ENCODE measurements at places on chromosomes 13 and 19.
A peak's percentile ranks its signal among the peaks of the same experiment; 100 is the strongest.

GRCh38 chr19:38386300-38386970 lies 1.4 kb downstream of the GGN start:
- DNase-seq = no peak

GRCh38 chr19:22608441-22608840 lies 25.7 kb upstream of the ZNF492 start:
- DNase-seq = no peak

GRCh38 chr19:41570639-41571112 lies 5.3 kb upstream of the CEACAM21 start:
- DNase-seq = peak; percentile 77

- DNase-seq = no peak
Observed at GRCh38 chr13:31986676-31987470, 44.7 kb upstream of the FRY start.

DNA sequence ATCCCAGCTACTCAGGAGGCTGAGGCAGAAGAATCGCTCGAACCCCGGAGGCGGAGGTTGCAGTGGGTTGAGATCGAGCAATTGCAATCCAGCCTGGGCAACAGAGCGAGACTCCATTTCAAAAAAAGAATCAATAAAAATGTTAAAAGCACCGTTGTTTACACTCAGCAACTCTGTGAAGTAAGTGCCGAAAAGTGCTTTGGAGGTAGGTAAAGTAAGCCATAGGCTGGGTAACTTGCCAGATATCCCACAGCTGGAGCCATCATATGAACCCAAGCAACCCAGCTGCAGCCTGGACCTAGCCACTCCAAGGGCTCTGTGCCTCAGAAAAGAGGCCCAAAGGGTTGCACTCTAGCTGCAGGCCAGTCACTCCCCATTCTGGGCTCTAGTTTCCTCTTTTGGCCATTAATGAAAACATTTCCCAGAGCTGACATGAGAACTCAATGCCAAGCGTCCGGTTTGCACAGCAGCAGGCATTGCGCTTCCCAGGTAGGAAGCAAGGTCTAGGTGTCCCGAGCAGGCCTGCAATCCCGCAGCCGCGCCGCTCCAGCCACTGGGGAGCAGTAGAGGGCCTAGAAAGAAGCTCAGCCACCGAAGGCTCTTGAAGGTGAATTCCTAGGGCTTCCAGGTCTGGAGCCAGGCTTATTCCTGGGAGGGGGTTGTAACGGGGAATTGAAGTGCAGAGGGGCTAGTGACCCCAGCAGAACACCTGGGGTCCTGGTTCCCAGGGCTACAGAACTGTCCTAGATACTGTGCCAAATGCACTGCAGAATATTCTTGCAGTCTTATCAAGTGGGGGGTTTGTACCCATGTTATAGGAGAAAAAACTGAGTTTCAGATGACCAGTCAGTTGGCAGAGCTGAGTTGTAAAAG lies 4.1 kb upstream of the CD79A start:
- DNase-seq = peak; percentile 53

GRCh38 chr13:72920097-72920496 lies 138.2 kb downstream of the PIBF1 start:
- no peak for DNase-seq

DNA sequence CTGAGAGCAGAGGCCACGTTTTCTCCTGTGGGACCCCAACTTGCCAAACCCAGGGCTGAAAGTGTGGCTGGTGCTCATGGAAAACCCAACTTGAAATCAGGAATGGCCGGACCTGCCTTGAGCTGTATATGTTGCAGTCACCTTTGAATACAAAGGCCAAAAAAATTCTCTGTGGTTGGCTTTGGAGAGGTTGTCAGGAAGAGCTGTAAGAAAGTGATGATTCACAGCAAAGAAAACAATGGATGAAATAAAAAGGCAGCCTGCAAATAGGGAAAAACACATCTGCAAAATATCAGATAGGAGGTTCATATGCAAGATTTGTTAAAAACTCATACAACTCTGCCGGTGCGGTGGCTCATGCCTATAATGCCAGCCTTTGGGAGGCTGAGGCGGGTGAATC lies 715.8 kb downstream of the UQCRFS1 start:
- DNase-seq = no peak

- DNase-seq = no peak
Observed at GRCh38 chr13:75220238-75220542, 261.8 kb downstream of the TBC1D4 start.

GRCh38 chr19:36876993-36877938 lies 26.6 kb downstream of the ZNF345 start:
- no peak for DNase-seq

- DNase-seq = peak; percentile 65
Observed at GRCh38 chr19:3359015-3359918, 7.1 kb upstream of the NFIC start.

DNA sequence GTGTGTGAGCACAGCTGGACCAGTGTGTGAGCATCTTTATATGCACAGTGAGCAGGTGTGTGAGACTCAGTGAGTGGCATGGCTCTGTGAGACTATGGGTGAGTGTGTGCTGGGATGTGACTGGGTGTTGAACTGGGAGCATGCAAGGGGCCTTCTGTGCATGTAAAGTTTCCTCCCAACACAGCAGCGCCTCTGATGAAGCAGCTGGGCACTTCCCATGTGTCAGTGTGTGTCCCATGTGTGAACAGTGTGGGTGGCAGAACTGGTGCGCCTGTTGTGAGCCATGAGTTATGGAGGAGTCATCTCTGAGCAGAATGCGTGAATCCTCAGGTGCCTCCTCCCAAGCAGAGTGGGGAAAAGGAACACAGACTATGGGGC lies 24.1 kb downstream of the LGALS16 start:
- peak; percentile 49 for DNase-seq

DNA sequence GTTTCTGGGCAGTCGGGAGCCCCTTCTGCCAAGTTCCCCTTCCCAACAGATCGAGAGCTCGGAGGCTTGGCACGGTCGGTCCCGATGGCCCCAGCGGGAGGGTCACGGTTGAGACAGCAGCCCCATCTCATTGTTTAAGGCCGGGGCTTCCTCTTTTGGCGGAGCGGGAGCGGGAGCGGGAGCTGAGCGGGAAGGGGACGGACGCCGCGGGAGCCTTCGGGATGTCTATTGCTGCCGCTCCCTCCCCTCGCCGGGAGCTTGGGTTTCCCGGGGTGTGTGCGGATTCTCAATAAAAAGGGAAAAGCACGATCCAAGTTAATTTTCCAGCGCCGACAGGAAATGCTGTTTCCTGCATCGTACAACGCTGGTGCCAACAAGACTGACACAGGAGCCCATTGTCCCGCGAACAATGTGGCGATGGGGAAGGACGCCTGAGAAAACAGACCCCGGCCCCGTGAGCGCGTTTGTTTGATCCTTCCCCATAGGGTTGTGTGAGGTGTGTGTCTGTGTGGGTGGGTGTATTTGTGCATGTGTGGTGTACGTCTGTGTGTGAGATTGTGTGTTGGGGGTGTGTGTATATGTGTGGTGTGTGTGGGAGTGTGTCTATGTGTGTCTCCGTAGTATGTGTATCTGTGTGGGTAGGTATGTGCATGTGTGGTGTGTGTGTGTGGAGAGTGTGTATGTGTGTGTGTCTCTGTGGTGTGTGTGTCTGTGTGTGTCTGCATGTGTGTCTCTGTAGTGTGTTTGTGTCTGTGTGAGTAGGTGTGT lies 36.3 kb upstream of the FLT1 start:
- no peak for DNase-seq

- no peak for DNase-seq
Observed at GRCh38 chr13:85427416-85427815, 371.8 kb downstream of the SLITRK6 start.

- DNase-seq = no peak
Observed at GRCh38 chr19:43774103-43774939, 6.5 kb downstream of the KCNN4 start.

GRCh38 chr19:4352701-4353121 lies 9.3 kb downstream of the MPND start:
- peak; percentile 46 for DNase-seq

GRCh38 chr13:40996426-40997092 lies 22.6 kb downstream of the ELF1 start:
- DNase-seq = no peak

DNA sequence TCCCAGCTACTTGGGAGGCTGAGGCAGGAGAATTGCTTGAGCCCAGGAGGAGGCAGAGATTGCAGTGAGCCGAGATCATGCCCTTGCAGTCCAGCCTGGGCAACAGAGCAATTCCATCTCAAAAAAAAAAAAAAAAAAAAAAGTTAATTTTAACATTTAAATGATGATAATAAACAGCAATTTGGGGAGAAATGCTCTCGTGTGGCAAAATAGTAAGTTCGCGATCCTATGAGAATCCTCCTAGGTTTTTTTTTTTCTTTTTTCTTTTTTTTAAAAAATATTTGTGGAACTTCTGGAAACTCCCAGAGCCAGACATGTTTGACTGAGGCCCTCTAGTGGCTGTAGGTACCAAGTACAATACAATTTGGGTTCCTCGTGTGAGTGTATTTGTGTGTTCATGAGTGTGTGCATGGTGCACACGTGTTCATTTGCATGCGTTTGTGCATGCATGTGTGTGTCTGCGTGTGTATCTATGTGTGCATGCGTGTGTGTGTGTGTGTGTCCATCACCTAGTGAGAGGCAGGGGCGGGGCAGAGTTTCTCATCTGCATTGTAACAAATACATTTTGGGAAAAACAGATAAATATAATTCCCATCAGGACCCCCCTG lies 31.2 kb downstream of the TMPRSS9 start:
- DNase-seq = peak; percentile 24

GRCh38 chr19:343451-343931 lies 1.1 kb downstream of the MIER2 start:
- no peak for DNase-seq

- DNase-seq = no peak
Observed at GRCh38 chr19:55836340-55836739, at the start of gene NLRP4. Gene NLRP4 (plus strand): TSS chr19:55836540. CDS start chr19:55852081, 15,541 bp downstream.

DNA sequence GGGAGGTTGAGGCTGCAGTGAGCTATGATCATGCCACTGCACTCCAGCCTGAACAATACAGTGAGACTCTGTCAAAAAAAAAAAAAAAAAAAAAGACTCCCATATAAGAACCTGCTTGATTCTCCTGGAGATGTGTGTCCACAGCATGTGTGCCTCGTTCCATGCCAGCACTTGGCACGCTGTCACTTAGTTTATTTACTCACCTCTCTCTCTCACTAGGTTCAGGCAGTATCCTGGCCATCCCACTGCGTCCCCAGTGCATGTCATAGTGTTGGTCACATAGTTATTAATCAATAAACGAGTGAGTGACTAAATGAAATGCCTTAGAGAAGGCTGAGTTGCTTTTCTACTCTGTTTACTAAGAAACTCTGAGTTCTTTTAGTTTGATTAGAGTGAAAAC lies 79.1 kb upstream of the GPR12 start:
- no peak for DNase-seq

DNA sequence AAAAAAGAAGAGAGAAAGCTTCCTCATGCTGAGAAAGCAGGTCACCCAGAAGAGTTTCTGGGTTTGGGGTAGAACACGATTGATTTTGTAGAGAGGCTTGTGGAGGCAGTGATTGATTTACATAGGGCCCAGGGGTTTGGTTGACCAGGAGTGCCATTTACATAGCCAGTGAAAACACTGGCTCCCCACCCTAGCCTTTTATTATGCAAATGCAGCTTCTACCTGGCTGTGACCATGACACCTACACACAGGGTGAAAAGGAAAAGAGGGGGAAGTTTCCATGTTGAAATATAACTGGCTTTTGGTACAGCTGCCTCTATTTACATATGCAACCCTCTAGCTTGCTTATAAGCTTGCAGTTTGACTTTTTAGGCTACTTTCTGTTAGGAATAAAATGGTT lies 62.0 kb downstream of the ZNF100 start:
- DNase-seq = no peak

DNA sequence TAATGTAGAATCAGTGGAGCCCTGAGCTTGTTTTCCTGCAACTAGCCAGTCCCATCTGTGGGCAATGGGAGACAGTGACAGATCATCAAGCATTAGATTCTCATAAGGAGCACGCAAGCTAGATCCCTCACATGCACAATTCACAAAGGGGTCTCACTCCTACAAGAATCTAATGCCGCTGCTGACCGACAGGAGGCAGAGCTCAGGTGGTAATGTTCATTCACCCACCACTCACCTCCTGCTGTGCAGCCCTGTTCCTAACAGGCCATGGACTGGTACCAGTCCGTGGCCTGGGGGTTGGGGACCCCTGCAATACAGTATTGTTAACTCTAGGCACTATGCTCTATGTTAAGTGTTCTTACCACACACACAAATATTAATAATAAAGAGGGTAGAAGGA lies 362.8 kb downstream of the RBM26 start:
- no peak for DNase-seq

- DNase-seq = no peak
Observed at GRCh38 chr13:36143738-36144137, 12.6 kb upstream of the DCLK1 start.

DNA sequence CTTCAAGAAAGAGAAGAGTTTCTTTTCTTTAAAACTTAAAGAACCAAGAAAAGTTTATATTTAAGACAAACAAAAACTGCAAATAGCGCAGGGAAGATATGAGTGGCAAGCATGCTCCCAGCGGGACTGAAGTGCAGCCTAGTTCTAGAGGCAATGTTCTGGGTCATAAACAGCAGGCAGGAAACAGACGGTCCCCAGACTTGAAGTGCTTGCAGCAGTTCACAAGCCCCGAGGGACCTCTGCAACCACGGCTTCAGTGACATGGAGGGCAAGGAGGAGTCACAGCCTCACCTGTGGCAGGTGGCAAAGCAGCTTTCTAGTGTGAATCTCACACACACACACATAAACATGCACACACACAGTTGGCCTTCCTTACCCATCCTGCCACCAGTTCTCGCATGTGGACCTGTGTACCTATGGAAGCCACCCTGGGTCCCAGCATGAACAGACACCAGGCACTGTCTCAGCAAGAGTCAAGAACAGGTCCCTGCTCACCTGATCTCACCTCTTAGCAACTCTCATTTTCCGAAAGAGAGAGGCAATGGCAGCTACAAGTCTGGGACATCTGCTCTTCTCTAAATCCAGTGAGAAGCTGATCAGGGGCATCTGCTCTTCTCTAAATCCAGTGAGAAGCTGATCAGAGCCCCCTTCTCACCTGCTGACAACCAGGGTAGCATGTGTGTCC lies 162.0 kb downstream of the EFNB2 start:
- no peak for DNase-seq

- DNase-seq = no peak
Observed at GRCh38 chr13:81987159-81987558, 1646.2 kb upstream of the SPRY2 start.

DNA sequence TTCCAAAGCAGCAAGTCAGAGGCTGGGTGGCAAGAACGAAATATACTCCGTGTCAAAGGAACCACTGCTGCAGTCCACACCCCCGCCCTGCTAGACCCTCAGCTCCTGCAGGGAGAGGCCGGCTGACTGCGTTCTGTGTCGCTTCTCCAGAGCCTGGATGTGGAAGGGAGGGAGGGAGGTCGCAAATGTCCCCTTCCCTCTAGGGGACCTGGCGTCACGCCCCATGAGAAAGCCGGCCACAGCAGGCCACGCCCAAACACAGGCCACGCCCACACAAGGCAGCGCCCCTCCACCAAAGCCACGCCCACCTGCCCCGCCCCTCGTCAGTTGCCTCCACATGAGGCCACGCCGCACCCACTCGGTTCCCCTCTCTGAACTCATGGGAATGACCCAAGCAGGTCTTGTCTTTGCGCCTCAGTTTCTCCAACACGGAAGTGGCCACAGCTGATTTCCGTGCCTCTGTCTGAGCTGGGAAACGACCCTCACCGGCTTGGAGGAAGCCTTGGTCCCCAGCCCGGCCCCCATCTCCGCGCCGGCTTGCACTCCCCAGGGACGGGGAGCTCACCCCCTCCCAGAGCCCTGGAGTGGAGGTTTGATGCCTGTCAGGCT lies 38.4 kb upstream of the TCF3 start:
- peak; percentile 51 for DNase-seq

Measured in stimulated activated naive CD4-positive, alpha-beta T cell treated with Interleukin-2 at 50 U/mL for 16 hours (primary cell).